ENCODE measurements at places on chromosomes 2 and 18. TPM values are rescaled to one million over a fixed set of nuclear protein-coding genes. Genes with fewer than 3 reads are reported as not detected.

DNA sequence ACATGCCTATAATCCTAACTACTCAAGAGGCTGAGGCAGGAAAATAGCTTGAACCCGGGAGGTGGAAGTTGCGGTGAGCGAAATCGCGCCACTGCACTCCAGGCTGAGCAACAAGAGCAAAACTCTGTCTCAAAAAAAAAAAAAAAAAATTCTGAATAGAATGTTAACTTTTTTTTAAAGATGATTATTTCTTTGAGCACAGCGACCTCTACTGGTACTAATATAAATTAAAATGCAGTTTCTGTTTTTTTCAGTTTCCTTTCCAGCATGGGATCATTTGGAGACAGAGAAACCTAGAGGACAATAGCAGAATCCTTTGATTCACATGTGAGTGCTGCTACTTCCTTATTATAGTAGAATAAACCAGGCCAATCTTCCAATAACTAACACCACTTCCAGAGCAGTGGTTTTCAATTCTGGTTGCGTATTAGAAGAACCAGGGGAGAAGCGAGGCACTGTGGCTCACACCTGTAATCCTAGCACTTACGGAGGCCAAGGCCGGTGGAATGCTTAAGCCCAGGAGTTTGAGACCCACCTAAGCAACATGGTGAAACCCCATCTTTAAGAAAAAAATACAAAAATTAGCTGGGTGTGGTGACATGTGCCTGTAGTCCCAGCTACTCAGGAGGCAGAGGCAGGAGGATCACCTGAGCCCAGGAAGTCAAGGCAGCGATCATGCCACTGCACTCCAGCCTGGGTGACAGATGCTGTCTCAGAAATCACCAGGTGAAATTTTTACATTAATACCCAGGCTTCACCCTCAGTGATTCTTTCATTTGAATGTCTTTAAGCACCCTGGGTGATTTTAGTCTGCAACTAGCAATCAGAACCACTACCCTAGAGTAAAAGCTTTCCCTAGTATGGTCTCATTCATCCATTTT is 10.1 kb downstream of the SRSF7 start:
- H3K36me3 ChIP-seq: peaks cover 37% of the 10 kb centered on the region
- no peak overlapping the region for H3K4me3 ChIP-seq
- no peak for DNase-seq
- H3K27ac ChIP-seq: no peak overlapping the region

DNA sequence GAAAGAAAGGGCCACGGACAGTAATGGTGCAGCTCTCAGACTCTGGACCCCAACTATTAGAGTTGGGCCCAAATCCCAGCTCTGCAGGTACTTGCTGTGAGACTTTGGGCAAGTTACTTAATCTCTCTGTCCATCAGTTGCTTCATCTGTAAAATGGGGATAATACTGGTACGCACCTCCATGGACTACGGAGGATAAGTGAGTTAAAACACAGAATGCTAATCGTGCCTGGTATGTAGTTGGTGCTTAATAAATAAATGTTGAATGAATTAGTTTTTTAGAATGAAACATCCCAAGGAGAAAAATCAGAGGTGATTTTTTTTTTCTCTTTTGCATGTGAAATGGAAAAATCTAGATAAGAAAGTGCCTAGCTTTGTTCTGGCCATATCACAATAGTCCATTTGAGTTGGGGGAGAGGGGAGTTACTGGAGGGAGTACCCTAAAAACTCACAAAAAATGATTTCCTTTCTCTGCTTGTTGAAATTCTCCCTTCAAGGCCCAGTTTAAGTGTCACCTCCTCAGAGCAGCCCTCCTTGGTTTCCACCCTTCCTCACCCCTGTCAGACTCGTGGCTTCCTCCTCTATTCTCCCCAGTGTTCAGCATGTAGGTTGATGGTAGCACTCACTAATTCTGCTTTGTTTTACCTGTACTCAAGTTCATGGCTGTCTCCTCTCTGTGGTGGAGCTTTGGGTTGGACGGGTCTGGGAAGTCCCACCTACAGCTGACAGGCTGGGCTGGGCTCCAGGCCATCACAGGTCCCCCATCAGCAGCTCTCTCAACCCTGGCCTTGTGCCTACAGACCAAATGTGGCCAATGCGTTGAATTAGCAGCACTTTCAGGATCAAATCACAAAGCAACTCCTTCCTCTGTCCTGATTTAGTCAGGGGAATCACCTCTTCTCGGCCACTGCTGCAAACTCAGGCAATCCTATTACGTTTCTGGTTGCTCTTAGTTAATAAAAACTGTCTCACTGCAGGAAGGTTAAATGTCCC is 92.8 kb upstream of the TAF1B start:
- DNase-seq: no peak
- H3K4me1 ChIP-seq: peaks cover 4% of the 10 kb centered on the region
- H3K36me3 ChIP-seq: no peaks in the 10 kb centered on the region

DNA sequence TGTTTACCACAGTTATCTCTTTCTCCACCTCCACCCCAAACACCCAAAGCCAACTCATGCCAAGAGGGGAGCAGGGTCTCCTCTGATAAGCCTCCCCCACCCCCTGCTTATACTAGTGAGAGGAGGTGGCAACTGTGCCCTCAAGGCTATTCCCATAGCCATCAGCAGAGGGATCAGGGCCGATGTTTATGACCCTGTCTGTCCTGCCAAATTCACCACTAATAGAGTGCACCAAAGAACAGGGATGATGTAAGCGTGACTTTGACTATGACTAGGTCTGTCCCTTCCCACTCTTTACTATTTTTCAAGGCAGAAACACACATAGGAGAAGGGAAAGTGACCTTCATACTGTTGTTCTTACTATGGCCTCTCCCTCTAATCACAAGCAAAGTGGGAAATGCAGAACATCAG is 74.6 kb downstream of the CLHC1 start:
- no peaks in the 10 kb centered on the region for H3K27me3 ChIP-seq
- H3K36me3 ChIP-seq: no peaks in the 10 kb centered on the region
- no peaks in the 10 kb centered on the region for H3K4me1 ChIP-seq
- H3K4me3 ChIP-seq: no peak overlapping the region
- H3K27ac ChIP-seq: no peak overlapping the region

DNA sequence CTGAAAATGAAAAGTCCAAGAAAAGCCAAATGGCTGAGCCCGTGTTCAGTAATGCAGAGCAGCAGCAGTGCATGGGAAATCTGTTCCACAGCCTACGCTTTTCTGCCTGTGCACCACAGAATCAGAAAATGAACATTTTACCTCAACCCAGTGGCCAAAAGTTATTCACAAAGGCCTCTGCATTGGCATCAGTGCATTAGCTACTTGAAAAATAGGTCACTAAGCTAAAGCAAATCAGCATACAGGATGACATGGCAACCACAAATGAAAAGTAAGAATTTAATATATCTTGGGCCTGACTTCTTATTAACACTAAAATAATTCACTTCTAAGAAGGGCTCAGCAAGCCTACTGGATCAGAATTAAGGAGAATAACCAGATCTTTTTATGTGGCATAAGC is 1145.3 kb upstream of the CHAC2 start:
- H3K27ac ChIP-seq: no peak overlapping the region
- no peaks in the 10 kb centered on the region for H3K4me1 ChIP-seq
- DNase-seq: no peak
- H3K4me3 ChIP-seq: no peak overlapping the region

- no peak overlapping the region for H3K4me3 ChIP-seq
- H3K27me3 ChIP-seq: no peaks in the 10 kb centered on the region
- H3K36me3 ChIP-seq: no peaks in the 10 kb centered on the region
- DNase-seq: no peak
- H3K4me1 ChIP-seq: no peaks in the 10 kb centered on the region
- no peak overlapping the region for H3K27ac ChIP-seq
Observed at GRCh38 chr2:216563646-216564045, 65.0 kb downstream of the RPL37A start.

- H3K4me1 ChIP-seq: no peaks in the 10 kb centered on the region
- no peak overlapping the region for H3K4me3 ChIP-seq
- peaks cover 2% of the 10 kb centered on the region for H3K36me3 ChIP-seq
Observed at GRCh38 chr2:169162613-169163012, 93.2 kb downstream of the DHRS9 start.

DNA sequence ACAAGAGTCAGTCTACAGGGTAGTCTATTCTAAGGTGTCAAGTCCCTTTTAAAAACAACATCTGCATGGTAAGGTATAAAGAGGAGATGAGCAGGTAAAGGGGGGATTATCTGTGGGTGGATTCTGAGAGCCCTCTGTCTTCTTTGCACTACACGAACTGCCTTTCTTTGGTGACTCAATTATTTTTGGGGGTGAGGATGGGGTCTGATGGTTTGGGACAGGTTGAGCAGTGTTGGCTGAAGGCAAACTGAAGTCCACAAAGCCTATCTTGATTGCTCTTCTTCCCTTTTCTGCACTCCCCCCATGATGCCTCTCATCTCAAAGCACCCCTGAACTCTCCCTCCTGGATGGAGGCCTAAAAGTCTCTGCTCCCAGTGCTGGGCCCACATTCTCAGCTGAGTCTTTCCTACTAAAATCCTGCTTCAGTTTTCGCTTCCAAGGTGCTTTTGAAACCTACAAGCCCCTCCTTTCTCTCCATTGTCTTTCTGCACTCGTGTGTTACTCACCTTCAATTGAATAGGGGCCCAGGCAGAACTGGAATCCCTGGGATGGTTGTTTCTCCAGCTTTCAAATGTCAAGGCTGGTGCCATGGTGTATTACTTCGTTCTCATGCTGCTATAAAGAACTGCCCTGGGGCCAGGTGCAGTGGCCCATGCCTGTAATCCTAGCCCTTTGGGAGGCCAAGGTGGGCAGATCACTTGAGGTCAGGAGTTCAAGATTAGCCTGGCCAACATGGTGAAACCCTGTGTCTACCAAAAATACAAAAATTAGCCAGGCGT is 64.3 kb downstream of the PRKCE start:
- no peaks in the 10 kb centered on the region for H3K4me1 ChIP-seq
- no peaks in the 10 kb centered on the region for H3K36me3 ChIP-seq
- H3K27ac ChIP-seq: no peak overlapping the region

GRCh38 chr2:175439416-175439815 is 257.9 kb upstream of the ATP5MC3 start:
- no peak overlapping the region for H3K4me3 ChIP-seq
- peaks cover 7% of the 10 kb centered on the region for H3K27me3 ChIP-seq
- H3K4me1 ChIP-seq: no peaks in the 10 kb centered on the region
- no peak for DNase-seq
- H3K36me3 ChIP-seq: no peaks in the 10 kb centered on the region

- no peaks in the 10 kb centered on the region for H3K36me3 ChIP-seq
- DNase-seq: peak; percentile 46
- peaks cover 14% of the 10 kb centered on the region for H3K4me1 ChIP-seq
- peak overlapping the region; percentile 57 for H3K4me3 ChIP-seq
Observed at GRCh38 chr2:58427572-58428095, 186.5 kb upstream of the FANCL start.

DNA sequence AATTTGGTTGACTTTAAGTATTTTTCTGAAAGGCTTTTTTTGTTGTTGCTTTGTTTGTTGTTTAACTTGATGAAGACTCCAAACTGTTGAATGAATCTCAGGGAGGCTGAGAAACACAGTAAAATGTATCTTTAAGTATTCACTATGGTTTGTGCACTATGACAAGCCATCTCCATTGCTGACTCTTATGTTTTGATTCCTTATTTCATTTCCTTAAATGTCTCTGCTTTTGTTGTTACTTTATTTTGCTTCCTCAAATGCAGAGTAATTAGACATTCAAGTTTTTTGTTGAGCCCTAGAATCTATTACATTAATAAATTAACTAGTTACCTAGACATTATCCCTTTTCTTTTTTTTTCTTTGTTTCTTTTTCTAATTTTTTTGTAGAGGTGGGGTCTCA is 46.3 kb upstream of the SLC39A10 start:
- DNase-seq: no peak
- no peaks in the 10 kb centered on the region for H3K27me3 ChIP-seq
- H3K27ac ChIP-seq: no peak overlapping the region
- H3K4me3 ChIP-seq: no peak overlapping the region
- H3K4me1 ChIP-seq: no peaks in the 10 kb centered on the region
- H3K36me3 ChIP-seq: no peaks in the 10 kb centered on the region

The DSG1 gene
- total RNA-seq: 2.9 TPM

- no peaks in the 10 kb centered on the region for H3K27me3 ChIP-seq
- DNase-seq: no peak
- no peak overlapping the region for H3K4me3 ChIP-seq
- no peaks in the 10 kb centered on the region for H3K36me3 ChIP-seq
- H3K27ac ChIP-seq: no peak overlapping the region
Observed at GRCh38 chr18:25133879-25134278, 218.1 kb downstream of the ZNF521 start.

GRCh38 chr2:72141032-72141645 is 6.5 kb downstream of the CYP26B1 start:
- no peak for DNase-seq
- H3K27me3 ChIP-seq: peaks cover under 1% of the 10 kb centered on the region
- no peak overlapping the region for H3K27ac ChIP-seq
- no peak overlapping the region for H3K4me3 ChIP-seq
- H3K36me3 ChIP-seq: no peaks in the 10 kb centered on the region
- peaks cover 31% of the 10 kb centered on the region for H3K4me1 ChIP-seq

The SERPINB2 gene
- 1.7 TPM for total RNA-seq

DNA sequence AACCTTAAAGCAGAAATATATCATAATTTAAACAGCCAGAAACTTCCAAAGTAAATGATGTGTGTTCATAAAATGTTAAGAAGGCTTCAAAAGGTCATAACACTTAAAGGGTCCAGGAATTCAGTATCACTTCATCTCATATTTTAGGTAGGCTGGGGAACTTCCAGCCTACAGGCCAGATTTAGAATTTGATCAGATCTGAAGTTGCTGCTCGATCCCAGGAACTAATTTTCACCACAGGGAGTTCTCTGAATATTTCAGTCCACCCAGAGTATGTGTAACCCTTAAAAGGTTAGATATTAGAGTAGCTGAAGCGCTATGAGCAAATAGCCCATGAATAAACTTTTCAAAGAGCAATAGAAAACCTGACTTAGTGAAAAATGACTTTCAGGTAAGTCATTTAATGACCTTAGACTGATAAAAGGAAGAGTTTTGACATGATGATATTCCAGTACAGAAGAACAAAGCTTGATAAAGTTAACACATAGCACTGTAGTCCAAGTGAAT is 1.7 kb downstream of the WIPF1 start:
- H3K36me3 ChIP-seq: no peaks in the 10 kb centered on the region
- H3K4me3 ChIP-seq: peak overlapping the region; percentile 17
- H3K27me3 ChIP-seq: no peaks in the 10 kb centered on the region
- H3K27ac ChIP-seq: peak overlapping the region; percentile 51
- H3K4me1 ChIP-seq: no peaks in the 10 kb centered on the region
- DNase-seq: no peak

DNA sequence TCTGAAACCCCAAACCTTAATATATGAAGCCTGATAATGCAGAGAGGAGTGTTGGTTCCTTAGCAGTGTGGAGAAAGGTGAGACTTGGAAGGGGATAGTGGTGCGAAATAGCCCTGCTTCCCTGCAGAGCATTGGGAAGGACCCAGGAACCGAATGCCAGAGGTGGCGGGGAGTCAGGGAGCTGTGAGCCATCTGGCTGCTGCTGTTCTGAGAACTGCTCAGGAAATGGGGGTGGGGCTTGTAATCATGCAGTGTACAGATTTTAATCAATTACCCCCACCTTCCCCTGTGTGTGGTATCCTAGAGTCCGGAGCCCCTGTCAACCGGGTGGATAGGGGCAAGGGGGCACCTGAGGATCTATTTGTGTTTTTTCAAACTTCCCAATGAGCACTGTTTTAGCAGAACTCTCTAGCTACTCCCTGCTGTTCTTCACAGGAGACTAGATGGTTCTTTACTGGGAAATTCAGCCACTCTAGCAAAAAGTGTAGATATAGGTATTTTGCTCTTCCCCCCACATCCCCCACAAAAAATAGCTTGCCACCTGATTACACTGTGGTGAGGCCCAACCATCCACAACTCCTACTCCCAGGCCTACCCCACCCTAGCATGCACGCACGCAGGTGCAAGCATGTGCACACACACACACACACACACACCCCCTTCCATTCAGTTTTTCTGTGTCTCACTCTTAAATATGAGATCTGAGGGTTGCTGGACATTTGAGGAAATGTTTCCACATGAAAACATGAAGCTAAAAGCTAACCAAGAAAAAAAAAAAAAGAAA is 30.1 kb upstream of the MBOAT2 start:
- H3K4me3 ChIP-seq: no peak overlapping the region
- H3K4me1 ChIP-seq: no peaks in the 10 kb centered on the region
- no peaks in the 10 kb centered on the region for H3K27me3 ChIP-seq
- no peak overlapping the region for H3K27ac ChIP-seq

Data from liver (tissue), 10 donors.